ENCODE measurements at places on chromosomes 7 and 10.

DNA sequence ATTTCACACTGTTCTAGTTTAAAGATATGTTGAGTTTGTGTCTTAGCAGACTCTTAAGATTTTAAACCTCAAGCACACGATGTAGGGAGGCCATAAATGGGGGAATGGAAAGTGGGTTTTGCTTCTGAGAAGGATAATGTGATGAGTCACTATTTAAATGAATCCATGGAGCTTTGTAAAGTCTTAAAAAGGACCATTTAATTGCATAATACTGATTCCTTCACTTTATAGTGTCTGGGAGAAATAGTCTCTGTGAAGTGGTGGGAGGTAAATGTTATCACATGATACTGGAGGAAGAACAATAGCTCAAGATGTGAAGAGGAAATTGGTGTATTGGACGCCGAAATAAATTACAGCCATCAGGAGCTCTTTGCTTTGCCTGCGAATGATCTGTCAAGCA is 84.0 kb upstream of the MYO3A start:
- DNase-seq = no peak

- no peak for DNase-seq
Measured at GRCh38 chr7:91240376-91240941, 23.8 kb upstream of the FZD1 start.

GRCh38 chr10:91684841-91685240 is 52.0 kb upstream of the PPP1R3C start:
- DNase-seq = no peak

DNA sequence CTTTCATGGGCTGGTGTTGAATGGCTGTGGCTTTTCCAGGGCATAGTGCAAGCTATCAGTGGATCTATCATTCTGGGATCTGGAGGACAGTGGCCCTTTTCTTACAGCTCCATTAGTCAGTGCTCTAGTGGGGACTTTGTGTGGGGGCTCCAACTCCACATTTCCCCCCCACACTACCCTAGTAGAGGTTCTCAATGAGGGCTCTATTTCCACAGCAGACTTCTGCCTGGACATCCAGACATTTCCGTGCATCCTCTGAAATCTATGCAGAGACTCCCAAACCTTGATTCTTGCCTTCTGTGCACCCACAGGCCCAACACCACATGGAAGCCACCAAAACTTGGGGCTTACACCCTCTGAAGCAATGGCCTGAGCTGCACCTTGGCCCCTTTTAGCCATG is 208.3 kb upstream of the MKLN1 start:
- no peak for DNase-seq

- no peak for DNase-seq
Measured at GRCh38 chr10:91312382-91312733, 91.9 kb downstream of the PCGF5 start.

DNA sequence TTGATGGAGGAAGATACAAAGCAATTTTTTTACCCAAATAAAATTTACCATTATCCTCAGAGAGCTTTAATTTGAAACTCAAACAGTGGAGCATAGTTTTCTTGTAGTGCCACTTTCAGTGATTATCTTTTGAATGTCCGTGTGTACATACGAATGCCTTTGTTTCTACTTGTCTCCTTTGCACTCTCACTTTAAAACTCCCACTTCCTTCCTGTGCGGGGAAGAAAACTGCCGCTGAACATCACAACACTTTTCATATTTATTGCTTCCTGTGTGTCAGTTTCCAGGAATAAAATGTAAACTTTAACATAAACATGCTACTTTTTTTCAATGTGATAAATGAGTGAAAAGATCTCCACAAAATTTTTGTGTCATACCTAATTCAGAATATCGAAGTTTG is 102.4 kb downstream of the SEMA3A start:
- peak; percentile 60 for DNase-seq

DNA sequence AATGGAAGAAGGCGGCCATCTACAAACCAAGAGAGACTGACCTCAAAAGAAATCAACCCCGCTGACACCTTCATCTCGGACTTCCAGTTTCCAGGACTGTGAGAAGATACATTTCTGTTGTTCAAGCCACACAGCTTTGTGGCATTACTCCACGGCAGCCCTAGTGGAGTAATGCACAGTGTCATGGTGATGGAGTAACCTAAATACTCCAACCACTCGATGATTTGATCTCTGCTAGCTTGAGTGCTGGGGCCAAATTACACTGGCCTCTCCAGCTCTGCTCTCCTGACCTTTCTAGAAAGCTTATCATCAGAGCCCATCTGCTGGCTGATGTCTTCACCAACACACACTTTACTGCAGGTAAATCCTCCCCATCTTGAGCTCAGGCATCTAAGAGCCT is 52.2 kb downstream of the GALNT17 start:
- no peak for DNase-seq

Data from stimulated activated naive CD4-positive, alpha-beta T cell (primary cell).